ENCODE measurements at places on chromosomes 12 and 14.

DNA sequence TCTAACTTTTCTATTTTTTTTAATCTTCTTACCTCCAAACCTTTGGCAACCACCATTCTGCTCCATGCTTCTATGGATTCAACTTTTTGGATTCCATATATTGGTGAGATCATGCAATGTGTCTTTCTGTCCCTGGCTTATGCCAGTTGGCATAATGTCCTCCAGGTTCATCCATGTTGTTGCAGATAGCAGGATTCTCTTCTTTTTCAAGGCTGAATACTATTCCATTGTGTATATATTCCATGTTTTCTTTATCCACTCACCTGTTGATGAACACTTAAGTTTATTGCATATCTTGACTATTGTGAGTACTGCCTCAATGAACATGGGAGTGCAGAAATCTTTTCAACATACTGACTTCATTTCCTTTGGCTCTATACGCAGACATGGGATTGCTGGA lies 21.2 kb upstream of the SLC38A4 start:
- DNase-seq = no peak

GRCh38 chr14:77116172-77116817 lies 18.2 kb downstream of the CIPC start:
- no peak for DNase-seq

DNA sequence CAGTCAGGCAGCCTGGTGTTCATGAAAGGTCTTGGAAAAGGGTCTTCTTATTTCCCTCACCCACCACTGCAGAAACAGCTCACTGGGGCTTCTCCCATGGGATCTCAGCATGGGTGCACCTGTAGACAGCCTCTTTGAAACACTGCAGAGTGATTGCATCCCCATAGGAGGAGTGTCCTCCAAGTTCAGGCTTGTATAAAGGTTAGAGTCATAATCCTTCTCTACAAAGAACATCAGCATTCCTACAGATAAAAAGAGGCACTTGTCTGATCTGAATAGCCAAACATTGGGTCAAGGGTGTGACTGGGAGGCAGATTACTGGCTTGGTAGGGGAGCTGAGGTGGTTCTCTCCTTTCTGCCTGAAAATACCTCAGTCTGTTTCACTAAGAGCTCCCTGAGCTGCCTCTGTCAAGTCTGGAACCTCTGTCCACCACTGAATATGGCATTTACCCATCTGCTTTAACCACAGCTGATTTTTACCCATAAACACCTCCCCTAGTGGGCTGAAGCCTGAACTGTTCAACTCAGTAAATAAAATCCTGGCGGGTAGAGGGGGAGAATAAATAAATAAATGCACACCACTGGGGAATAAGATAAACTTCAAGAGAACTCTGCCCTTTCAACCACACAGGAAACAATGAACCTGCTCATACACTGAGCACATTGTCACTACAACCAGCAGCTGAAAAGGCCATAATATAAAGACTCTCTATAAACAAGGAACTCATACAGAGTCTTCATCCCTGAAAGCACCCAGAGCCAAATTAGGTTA lies 120.7 kb upstream of the SCAF11 start:
- DNase-seq = no peak

DNA sequence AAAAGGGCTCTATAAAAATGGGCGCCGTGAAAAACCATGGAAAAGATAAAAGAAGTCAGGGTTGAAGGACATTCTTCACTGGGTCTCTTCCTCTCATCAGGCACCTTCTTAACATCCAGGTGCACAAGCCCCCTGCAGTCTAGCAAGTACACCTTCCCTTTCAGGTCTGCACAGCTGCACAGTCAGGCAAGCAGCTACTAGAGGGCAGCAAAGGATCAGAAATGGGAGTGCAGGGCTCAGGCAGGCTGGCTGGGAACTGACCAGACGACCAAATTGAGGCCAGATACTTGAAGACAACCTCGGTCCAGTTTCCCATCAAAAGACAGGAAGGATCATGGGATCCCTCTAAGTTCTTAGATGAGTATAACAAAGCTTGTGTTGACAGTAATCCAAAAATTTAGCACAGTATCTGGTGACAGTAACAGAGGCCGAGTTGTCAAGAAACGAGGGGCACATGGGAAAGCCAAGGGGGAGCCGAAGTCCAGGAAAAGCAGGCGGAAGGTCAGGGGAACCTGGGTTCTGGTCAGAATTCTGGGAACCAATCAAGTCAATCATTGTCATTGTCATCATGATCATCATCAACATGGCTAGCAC lies 10.1 kb upstream of the GRIP1 start:
- peak; percentile 52 for DNase-seq

DNA sequence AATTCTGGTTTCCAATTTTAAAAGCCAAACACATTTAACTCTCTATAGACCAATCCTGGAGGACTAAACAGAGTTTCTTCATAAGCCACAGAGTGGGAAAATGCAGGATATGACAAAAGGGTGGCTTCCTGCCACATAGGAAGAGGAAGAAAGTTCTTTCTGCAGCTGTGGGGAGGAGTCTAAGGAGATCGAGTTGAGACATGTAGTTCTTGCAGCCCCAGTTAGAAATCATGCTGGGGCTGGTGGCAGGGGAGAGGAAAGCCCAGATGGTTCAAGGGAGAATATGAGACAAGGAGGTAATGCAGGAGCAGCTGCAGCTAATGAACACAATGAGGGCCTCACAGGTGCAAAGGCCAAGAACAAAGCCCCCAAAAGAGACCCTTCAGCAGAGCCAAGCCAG lies 85.0 kb upstream of the ARID2 start:
- no peak for DNase-seq
